ENCODE measurements at places on chromosomes 4 and X.

DNA sequence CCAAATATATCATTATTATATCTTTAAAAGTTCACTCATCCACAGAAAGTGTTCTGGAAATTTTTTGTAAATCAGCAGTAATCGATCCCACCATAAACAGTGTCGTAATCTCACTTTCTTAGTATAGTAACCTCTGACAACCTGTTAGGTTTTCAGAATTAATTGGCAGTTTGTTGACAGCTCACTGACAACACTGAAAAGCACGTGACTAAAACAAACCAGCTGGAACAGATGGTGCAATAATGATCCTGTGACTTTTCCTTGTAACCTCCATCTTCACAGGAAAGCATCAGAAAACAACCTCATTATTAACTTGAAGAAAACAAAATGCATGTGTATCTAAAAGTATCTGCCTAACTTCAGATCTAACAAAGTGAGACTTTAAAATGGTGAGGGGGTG lies 48.5 kb downstream of the FSTL5 start:
- DNase-seq: no peak

DNA sequence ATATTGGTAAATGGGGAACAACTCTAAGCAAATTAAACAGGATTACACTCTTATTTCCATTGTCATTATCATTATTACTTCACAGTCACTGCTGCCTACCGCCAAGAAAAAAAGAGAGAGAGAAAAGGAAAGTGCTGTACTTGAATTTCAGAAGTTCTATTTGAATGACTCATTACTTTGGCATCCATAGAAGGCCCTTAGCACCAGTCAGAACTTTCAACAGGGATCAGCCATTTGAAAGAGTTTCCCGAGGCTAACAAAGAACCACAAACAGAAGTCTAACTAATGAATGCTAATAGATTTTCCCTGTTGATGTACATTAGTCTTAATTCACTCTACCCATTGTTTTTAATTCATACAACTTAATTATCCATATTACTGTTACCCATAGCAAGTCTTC lies 116.3 kb downstream of the SHROOM4 start:
- DNase-seq: no peak

DNA sequence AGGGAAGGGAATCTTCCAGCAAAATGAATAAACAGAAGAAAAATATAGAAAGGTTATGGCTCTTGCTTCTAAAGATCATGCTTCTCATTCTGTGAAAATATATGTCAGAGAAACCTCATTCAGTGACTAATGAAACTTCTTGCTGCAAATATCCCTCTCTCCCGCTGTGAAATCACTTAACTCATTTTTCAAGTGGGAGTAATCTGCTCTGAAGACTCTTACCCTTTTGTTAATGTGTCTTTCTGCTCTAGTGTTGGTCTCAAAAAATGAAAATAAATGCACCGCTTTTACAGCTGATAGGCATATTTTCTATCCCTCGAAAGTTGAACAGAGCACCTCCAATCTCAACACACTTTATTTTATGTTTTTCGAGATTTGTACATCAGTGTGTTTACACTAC lies 252.3 kb downstream of the NLGN4X start:
- DNase-seq: no peak

- no peak for DNase-seq
Observed at GRCh38 chr4:173367946-173368345, 2.8 kb upstream of the SAP30 start.

GRCh38 chr4:150462743-150463142 lies 119.2 kb upstream of the MAB21L2 start:
- DNase-seq: no peak

DNA sequence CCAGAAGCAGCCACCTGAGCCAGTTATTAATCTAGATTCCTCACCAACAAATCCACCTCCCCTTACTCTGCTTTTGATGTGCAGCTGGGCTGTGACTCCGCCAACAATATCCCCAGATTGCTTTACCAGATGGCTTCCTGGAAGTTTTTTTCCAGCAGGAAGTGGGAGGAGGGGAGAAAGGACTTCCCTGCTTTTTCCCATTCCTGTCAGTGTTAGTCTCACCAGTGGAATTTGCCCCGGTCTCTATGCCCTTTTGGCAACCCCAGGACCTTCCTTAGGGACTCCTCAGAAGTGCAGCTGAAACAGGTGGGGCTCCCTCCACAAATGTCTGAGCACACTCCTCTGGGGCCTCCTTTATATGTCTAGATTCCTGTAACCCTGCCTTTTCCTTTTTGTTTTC lies 465.2 kb upstream of the IGFBP7 start:
- no peak for DNase-seq

GRCh38 chr4:173317004-173317403 lies 17.2 kb downstream of the HMGB2 start:
- DNase-seq: no peak

GRCh38 chr4:88211473-88212252 lies 53.2 kb upstream of the ABCG2 start:
- DNase-seq: no peak
